ENCODE measurements at places on chromosomes 2 and 18.

DNA sequence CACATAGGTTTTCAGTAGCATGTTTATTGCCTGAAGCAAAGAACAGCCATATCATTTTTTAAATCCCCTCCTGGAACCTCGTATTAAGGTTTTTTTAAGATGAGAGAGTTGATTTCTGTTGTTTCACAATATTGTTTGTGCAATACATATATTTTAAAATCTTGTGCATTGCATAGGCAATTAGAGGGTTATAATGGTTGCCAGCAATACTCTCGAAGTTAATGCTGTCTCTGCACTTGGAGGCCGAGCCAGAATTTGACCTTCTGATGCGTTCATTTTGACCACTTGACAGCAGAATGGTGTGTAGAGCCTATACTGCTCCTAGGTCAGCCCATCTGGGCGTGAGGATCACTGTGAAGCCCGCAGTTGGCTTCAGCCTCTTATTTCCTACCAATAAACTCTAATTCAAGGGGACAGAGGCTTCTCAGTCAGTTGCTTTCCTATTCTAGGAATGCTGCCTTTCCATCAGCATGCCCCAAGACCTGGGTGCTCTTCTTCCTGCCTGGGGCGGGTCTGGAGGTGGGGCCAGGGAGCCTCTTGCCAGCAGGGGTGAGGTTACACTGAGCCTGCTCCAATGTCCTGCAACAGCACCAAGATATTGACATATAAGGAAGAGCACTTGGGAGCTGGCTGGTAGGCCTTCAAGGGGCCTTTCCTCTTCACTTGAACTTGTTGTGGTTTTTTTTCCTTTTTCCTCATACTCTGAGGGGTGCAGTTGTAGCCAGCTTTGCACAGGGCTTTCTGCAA is 91.4 kb upstream of the BCL2L11 start:
- no peak for DNase-seq

DNA sequence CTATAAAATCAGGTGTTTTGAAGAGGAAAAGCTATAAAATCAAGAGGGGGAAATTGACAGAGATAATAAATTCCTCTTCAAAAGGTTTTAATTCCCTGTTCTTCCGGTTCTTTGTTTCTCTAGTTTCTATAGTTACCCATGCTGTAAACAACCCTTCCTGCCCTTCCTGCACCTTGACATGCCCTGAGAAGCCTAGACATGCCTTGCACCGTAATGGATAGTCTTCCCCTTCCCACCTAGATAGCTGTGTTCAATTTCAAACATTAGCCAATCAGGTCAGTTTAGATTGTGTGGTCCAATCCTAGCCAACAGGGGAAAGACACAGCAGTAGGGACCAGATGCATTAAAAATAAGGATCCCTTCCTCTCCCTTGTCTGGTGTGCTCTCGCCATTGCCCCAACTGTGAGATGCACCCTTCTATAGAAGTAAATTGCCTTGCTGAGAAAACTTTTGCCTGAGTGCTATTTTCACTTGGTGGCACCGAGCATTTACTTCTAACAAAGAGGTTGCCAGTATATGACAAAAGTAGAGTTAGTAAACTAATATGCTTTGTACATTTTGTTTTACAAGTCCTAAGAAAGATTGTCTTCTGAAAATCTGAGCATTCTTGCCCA is 27.1 kb downstream of the SULT1C4 start:
- no peak for DNase-seq

GRCh38 chr2:202339071-202339870 is 36.9 kb upstream of the BMPR2 start:
- no peak for DNase-seq

- DNase-seq: no peak
Measured at GRCh38 chr18:36296650-36297416, 680 bp upstream of the FHOD3 start.

GRCh38 chr2:236765478-236765877 is 195.9 kb downstream of the ACKR3 start:
- DNase-seq: no peak

- DNase-seq: no peak
Measured at GRCh38 chr2:241161646-241162281, 11.5 kb downstream of the PPP1R7 start.

- DNase-seq: no peak
Measured at GRCh38 chr18:59040770-59041148, 98.9 kb upstream of the SEC11C start.

- DNase-seq: no peak
Measured at GRCh38 chr2:145524836-145525235, 1004.9 kb upstream of the ZEB2 start.

GRCh38 chr2:168311261-168311910 is 64.0 kb upstream of the STK39 start:
- DNase-seq: no peak

GRCh38 chr2:66772618-66773017 is 337.7 kb downstream of the MEIS1 start:
- no peak for DNase-seq

GRCh38 chr2:20561637-20562454 is 89.1 kb downstream of the HS1BP3 start:
- peak; percentile 68 for DNase-seq

DNA sequence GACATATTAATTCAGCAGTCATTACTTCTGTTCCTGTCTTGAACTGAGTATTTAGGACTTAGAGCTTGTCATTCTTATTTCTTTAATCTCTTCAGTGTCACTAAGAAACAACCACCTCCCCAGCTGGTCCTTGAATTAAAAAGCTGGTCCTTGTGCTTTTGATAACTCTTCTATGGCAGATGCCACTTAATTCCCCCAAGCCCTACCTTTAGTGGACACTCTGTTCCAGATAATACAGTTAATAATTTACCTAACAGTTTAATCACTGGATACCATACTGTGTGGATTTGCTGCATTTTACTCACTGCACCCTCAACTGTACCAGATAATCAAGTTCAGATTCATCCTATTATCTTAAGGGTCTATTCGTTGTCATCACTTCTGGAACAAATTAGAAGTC is 73.1 kb downstream of the SKA1 start:
- DNase-seq: no peak

DNA sequence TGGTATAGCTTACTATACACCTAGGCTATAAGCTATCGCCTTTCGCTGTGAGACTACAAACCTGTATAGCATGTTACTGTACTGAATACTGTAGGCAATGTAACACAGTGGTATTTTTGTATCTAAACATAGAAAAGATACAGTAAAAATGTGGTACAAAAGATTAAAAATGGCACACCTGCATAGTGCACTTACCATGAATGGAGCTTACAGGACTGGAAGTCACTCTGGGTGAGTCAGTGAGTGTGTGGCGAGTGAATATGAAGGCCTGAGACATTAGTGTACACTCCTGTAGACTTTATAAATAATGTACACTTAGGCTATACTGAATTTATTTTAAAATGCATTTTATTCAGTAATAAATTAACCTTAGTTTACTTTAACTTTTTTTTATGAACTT is 258.2 kb upstream of the SP5 start:
- no peak for DNase-seq

DNA sequence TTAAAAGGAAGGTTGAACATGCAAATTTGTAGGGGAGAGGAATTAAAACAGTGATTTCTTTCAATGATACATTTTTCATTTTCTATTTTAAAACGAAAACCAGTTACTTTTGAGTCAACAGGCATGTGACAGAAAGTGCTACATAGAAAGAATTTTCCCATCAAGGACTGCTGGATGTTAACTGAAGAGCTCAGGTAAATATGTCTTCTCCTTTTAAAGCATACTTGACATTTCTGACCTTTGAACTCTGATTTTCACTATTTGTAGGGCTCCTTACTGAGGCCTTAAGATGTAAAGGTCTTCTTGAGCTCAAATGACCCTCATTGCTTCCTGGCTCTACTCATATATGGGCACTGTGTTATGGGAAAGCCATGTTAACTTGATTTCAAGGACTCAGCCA is 32.4 kb downstream of the FIGN start:
- DNase-seq: no peak

DNA sequence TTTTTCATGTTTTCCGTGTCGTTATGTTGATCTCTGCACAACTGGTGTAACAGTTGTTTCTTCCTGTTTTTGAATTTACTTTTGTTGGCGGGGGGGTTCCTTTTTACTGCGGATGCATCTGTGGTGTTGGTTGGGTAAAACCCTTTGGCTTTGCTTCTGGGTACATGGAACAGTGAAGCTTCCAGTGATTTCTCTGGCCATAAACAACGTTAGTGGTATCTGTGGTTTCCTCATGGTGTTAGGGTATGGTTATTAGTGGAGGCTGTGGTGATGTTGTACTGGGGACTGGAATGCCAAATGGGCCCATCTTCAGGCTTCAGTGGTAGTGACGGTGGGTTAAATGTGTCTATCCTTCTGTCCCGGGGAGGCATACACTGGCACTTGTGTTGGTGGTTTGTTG is 285.4 kb upstream of the ZNF804A start:
- DNase-seq: no peak

- no peak for DNase-seq
Measured at GRCh38 chr2:181743723-181744031, 63.4 kb upstream of the NEUROD1 start.

- DNase-seq: no peak
Measured at GRCh38 chr18:65326805-65327204, 424.0 kb upstream of the CDH7 start.

DNA sequence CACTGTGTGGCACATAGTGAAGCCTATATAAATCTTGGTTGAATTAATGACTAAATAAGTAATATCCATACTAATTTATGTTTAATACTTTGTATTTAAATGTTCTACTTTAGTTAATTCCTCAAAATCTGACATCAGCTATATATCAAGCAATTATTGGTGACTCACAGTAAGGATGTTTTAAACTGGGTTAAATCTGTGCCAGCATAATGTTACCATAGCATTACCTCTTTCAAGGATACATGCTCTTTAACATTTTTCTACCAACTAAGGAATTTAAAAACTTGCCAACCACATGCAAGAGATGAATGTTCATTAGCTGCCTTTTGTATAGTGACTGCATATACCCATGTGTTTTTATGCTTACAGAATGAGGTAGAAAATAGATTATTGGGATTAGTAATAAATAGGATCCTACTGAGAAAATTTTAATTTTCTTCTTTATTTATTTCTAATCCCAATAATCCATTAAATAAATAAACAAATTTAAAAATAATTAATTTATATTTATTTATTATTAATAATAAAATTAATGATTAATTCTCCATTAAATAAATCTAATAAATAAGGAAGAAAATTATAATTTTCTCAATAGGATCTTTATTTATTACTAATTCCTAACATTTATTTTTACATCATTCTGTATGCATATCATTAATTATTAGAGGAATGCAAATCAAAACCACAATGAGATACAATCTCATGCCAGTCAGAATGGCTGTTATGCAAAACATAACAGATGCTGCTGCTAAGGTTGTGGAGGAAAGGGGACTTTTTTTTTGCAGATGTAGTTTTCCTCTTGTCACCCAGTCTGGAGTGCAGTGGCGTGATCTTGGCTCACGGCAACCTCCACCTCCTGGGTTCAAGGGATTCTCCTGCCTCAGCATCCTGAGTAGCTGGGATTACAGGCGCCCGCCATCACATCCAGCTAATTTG is 410.7 kb upstream of the DSEL start:
- no peak for DNase-seq

- DNase-seq: no peak
Measured at GRCh38 chr2:158546412-158547144, 89.8 kb downstream of the PKP4 start.

- no peak for DNase-seq
Measured at GRCh38 chr2:99348173-99348572, 11.0 kb downstream of the EIF5B start.

GRCh38 chr2:64681479-64681967 is 27.8 kb upstream of the SERTAD2 start:
- DNase-seq: no peak

GRCh38 chr2:110759411-110759810 is 27.0 kb downstream of the ACOXL start:
- DNase-seq: no peak

GRCh38 chr2:45390861-45391260 is 220.2 kb downstream of the SRBD1 start:
- DNase-seq: no peak

GRCh38 chr2:207311316-207312005 is 145.7 kb upstream of the KLF7 start:
- no peak for DNase-seq

DNA sequence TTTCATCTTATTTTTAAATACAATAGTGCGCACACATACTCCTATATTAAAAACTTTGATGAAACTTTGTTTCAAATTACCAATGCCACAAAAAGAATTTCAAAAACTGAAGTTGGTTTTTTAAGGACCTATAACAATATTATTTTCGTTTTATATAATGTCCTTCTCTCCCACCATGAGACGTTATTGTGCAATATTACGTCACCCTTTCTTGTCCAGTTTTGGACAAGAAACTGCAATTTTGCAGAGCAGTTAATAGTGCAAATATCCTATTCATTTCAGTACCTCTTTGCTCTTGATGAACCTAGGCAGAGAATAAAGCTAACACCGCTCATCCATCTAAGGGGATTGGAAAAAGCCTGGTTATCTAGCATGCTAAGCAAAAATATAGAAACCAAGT is 9.7 kb upstream of the ZNF516 start:
- DNase-seq: no peak

DNA sequence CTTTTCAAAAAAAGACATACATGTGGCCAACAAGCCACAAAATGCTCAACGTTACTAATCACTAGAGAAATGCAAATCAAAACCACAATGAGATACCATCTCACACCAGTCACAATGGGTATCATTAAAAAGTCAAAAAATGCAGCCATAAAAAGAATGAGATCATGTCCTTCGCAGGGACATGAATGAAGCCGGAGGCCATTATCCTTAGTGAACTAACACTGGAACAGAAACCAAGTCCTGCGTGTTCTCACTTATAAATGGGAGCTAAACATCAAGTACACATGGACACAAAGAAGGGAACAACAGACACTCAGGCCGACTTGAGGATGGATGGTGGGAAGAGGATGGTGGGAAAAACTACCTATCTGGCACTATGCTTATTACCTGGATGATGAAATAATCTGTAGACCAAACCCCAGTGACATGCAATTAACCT is 17.8 kb upstream of the ATL2 start:
- no peak for DNase-seq

DNA sequence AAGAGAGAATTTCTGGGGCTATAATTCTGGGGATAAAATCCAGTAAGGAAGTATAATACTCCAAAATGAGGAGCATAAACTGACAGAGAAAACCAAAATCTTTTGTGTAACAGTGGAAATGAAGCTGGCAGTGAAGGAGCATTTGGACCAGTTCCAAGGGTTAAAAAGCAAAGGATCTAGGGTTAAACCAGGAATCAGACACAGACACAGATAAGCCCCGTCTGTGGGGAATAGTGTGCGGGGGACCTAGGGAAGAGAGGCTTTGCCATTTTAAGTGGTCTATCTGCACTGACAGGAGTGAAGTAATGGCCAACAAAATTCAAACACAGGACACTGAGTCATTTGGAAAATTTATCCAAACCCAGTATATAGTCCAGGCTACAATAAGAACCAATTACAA is 23.4 kb downstream of the SAP130 start:
- DNase-seq: no peak

- no peak for DNase-seq
Measured at GRCh38 chr2:241257419-241258032, 57.9 kb downstream of the HDLBP start.

GRCh38 chr2:166167449-166167848 is 39.6 kb upstream of the SCN1A start:
- peak; percentile 78 for DNase-seq
